IMR-90 (cell line): ENCODE measurements at places on chromosomes 11 and 22. TPM values are rescaled to one million over a fixed set of nuclear protein-coding genes. Genes with fewer than 3 reads are reported as not detected.

ZNF70 gene
- 3.9 and 4.3 TPM in 2 replicates for total RNA-seq

GATD1 gene
- total RNA-seq, result 3.0 and 4.2 TPM in 2 replicates

PLEKHA7 gene
- not detected in 2 replicates for total RNA-seq

MPZL2 gene
- not detected in 2 replicates for total RNA-seq

KRTAP5-9 gene
- total RNA-seq, result not detected in 2 replicates

ART1 gene
- total RNA-seq, result not detected in 2 replicates

TNNI2 gene
- total RNA-seq, result not detected in 2 replicates

MED15 gene
- total RNA-seq, result 19.0 and 22.8 TPM in 2 replicates

GDPD4 gene
- total RNA-seq, result not detected in 2 replicates
